Forelimb muscle (tissue), 1 donor: ENCODE measurements at places on chromosomes 3 and 15. TPM values are rescaled to one million over a fixed set of nuclear protein-coding genes. Genes with fewer than 3 reads are reported as not detected.

- no peak for DNase-seq
Measured at GRCh38 chr3:195895078-195895860, 13.1 kb downstream of the TNK2 start.

DNA sequence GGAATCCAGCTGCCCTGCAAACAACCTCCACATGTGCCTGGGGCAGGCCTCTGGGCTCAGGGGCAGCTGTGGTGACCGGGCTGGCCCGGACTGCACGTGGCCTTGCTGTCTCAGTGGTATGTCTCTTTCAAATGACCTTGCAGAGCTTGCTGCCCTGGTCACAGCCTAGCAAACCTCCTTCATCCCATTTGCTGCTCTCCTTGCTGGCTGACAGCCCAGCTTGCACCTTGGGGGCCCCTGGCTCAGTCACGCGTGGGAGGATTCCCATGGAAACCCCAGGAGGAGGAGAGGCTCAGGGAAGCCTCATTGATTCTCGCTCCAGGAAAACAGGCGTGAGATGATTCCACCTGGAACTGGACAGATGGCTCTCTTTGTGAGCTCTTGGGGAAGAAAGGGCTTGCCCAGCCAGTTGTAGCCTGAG is 5.6 kb downstream of the SPSB4 start:
- DNase-seq, result no peak

GRCh38 chr15:100461049-100461448 is 67.7 kb downstream of the CERS3 start:
- DNase-seq, result no peak

DNA sequence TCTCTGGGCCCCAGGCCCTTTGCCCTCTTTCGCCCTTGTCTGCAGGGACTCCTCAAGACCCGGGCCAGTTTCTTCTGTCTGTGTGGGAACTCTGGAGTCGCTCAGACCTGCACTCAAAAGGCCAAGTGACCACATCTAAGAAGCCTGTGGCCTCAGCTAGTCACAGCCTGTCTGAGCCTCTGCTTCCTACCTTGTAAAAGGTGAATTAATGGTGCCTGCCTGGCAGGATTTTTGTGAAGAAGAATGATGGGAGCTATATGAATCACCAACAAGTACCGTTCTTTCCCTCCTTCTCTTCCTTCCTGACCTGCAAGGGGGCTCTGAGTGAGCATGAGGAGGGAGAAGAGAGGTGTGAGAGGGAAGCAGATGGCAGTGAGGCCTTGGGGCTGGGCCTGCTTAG is 7.5 kb downstream of the PLIN1 start:
- no peak for DNase-seq

- no peak for DNase-seq
Measured at GRCh38 chr3:167728176-167728575, 6.5 kb downstream of the PDCD10 start.

The BUB1B gene
- 8.8 TPM for polyA plus RNA-seq

GRCh38 chr3:134359121-134360010 is 14.9 kb downstream of the AMOTL2 start:
- no peak for DNase-seq

The GATA2 gene
- 2.9 TPM for polyA plus RNA-seq

The SLC24A5 gene
- not detected for polyA plus RNA-seq

- DNase-seq, result no peak
Measured at GRCh38 chr3:146283781-146284445, 33.0 kb upstream of the PLSCR4 start.

GRCh38 chr3:113274425-113275257 is 63.3 kb downstream of the BOC start:
- no peak for DNase-seq

GRCh38 chr15:72411544-72411943 is 13.4 kb downstream of the TMEM202 start:
- no peak for DNase-seq

GRCh38 chr3:117217760-117218316 is 508.3 kb downstream of the TUSC7 start:
- DNase-seq, result no peak

- DNase-seq, result no peak
Measured at GRCh38 chr3:172261054-172261453, 187.2 kb downstream of the GHSR start.

DNA sequence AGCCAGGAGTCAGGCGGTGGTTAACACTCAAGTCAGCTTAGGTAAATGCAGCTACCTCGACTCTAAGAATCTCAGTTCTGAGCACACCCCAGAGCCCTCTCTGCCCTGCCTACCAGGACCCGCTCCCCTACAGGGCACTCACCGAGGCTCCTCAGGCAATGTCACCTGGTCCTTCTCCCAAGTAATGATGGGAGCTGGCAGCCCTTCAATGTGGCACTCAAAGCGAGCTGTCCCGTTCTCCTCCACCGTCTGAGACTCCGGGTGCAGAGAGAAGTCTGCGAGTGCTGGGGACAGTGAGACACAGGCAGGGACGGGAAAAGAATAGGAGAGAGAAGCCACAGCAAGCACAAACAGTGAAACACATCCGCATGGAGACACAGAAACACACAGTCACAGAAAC is 12.7 kb downstream of the IGDCC4 start:
- no peak for DNase-seq

GRCh38 chr3:196079682-196080081 is 2.2 kb downstream of the TFRC start:
- DNase-seq, result no peak

- DNase-seq, result no peak
Measured at GRCh38 chr15:39837454-39837853, 54.8 kb upstream of the FSIP1 start.

DNA sequence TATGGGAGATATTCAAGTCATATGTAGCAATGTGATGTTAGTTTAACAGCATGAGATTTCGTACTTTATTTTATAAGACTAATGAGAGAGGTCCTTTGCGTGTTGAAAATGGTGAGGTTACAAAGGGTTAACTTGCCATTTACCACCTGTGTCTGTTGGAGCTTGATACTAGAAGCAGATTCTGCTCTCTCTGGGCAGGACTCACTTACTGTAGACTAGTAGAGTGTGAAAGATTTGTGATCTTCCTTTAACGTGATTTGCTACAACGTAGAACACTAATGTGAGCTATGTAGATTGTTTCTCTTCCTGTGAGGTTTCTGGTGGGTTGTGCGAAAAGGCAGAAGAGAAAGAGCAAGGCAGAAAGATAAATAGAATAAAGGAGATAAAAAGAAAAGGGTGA is 1.1 kb downstream of the TP63 start:
- no peak for DNase-seq

DNA sequence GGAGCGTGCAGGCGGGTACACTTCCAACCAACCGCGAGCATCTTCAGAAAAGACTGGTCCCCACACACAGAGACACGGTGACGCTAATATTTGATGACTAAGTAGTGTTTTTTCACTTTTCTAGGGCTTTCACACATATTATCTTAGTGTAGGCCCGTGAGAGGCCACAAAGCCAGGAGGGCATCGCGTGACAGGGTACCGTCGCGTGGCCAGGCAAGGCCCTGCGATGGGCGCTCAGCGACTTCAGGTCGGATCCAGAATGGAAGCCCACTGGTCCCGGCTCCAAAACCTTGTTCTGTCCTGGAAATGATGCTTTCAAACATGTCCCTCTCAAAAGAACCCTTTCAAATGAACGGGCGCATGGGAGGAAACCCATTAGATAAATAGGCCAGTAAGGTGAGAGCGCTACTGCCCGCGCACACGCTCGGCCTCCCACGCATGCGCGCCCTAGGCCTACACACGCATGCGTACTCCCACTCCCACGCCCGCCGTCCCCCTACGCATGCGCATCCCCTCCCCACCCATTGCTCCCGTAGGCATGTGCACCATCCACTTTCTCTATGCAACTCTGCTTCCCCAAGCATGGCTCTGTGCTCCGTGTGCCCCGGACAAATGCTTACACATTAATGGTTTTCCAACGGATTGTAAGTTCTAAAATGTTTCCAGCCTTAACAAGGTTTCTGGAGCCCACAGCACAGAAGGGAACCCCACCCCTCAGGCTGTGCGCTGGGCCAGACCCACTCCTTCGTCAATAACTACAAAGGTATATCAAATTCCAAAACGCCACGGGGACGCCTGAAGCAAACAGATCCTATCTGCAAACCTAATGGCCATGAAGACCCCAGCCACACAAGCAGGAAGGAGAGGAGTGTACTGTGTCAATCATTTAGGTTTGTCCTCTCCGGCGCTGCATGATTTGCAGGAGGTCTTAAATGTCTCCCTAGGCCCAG is 72.1 kb downstream of the OCA2 start:
- no peak for DNase-seq
